ENCODE measurements at places on chromosomes 11 and 22.

DNA sequence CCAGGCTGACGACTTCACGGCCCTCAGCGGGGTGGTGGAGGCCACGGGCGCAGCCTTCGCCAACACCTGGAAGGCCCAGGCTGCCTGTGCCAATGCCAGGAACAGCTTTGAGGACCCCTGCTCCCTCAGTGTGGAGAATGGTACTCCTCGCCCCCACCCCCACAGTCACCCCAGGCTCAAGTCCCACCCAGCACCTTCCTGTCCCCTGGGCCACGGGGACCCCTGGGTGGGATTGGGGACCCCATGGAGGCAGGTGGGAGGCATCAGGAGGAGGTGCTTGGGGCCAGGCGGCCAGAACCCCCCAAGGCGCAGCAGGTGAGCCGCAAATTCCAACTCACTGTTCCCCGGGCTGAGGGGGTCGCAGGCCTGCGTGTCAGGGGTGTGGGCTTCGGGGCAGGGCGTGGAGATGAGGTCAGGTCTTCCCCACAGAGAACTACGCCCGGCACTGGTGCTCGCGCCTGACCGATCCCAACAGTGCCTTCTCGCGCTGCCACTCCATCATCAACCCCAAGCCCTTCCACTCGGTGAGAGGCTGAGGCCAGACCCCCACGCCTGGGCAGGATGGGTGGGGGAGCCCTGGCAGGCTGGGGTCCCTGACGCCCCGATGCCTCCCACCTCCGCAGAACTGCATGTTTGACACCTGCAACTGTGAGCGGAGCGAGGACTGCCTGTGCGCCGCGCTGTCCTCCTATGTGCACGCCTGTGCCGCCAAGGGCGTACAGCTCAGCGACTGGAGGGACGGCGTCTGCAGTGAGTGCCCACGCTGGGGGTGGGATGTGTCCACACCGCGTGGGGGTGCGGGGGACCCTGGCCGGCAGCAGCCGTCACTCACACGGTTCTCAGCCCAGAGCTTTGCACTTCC is 9.4 kb downstream of the MUC5B start:
- DNase-seq, result no peak

DNA sequence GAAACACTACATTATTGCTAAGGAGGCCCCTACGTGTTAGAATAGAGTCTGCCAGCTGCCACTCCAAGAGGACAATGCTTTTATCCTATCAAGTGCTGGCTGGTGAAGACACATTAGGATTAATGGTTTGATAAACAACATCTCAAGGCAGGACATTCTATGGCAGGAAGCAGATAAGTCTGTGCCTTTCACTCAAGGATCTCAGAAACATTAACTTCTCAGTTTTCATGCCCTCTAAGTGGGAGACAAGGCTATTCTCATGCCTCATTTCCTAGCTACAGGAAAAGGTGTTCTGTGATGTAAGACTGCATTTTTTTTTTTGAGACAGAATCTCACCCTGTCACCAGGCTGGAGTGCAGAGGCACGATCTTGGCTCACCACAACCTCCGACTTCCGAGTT is 23.5 kb upstream of the TIMP3 start:
- DNase-seq, result no peak

GRCh38 chr11:73597336-73597955 is 466 bp downstream of the FAM168A start:
- peak; percentile 40 for DNase-seq

DNA sequence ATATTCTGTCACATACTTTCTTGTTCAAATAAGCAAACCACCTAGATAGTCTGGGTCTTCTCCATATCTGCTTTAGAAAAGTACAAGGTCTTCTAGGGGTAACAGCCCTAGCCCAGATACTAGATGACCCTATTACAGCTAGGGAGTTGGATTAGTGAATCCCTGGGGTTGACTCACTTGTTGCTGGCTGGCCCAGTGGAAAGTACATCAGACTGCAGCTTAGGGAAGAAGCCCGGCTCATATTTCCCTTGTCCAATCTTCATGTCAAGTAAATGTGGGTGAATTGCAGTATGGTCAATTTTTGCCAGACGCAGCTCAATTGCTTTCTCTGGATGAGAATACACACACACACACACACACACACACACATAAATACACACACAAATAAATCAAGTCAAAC is 79.1 kb upstream of the SCUBE2 start:
- no peak for DNase-seq

- DNase-seq, result no peak
Observed at GRCh38 chr11:93858121-93858775, 7.8 kb upstream of the VSTM5 start.

DNA sequence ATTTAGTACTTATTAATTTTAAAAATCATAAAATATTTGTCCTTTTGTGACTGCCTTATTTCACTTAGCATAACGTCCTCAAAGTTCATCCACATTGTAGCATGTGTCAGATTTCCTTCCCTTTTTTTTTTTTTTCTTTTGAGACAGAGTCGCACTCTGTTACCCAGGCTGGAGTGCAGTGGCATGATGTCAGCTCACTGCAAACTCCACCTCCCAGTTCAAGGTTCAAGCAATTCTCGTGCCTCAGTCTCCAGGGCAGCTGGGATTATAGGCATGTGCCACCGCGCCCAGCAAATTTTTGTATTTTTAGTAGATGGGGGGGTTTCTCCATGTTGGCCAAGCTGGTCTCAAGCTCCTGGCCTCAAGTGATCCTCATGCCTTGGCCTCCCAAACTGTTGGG is 10.6 kb downstream of the RAB6A start:
- no peak for DNase-seq

DNA sequence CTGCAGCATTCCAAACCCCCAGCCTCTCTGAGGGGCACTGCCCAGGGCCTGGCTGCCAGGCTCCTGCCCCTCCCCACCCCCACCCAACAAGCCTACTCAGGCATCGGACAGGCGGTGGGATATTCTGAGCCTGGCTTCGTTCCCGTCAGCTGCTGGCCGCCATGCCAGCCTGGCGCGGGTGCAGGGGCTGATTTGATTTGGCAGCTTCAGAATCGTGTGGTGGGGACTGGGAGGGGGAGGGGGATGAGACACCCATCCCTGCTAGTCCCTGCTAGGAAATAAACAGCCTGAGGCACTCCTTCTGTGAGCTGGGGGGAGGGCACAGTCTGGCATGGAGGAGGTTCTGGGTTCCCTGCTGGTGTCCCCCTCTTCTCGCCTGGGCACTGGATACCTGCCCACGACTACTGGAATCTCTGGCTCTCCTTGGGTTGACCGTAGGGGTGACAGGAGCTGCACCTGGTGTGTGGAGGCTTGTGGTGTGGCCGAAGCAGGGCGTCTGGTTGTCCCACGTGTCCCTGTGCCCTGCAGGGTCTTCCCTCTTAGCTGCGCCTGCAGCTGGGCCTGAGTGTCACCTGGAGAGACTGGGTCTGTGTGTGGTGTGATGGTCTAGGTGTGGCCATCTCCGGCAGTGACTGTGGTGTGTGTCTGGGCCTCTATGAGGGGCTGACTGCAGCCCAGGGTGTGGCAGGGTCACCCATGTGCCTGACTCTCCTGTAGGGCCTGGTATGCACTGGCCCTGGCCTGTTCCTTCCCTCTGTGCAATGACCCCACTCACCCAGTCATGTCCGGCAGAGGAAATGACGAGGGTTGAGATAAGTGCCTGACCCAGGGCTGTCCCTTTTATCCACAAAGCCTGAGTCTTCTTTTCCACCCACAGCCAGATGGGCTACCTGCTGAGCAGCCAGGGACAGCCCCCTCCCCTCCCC is 42.2 kb downstream of the PDE2A start:
- DNase-seq, result no peak

DNA sequence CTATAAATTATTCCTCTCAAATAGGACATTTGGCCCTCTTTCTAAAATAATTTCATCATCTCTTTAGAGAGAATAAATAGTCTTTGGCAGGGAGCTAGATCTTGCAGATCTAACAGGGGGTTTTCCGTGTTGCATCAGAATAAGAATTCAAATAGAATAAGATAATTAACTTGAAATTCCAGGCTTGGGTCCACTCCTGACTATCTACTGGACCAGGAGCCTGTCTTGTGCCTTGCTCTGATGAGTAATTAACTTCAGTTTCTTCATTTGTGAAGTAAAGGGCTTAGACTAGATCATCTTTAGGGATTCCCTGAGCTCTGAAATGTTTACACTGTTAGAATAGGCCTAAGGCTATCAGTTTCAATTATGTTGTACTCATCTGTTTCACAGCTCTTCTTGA is 23.5 kb upstream of the TMEM123 start:
- no peak for DNase-seq

- DNase-seq, result no peak
Observed at GRCh38 chr11:30567120-30567519, 19.0 kb downstream of the MPPED2 start.
